ENCODE measurements at places on chromosomes 6 and 20. TPM values are rescaled to one million over a fixed set of nuclear protein-coding genes. Genes with fewer than 3 reads are reported as not detected.

The SLC25A27 gene
- total RNA-seq = 9.5 TPM

The CABLES2 gene
- total RNA-seq = 8.0 TPM

The BTN1A1 gene
- total RNA-seq = 0.28 TPM

The TP53INP2 gene
- total RNA-seq = 4.8 TPM

Measured in H1 (cell line).